Foreskin fibroblast (primary cell): ENCODE measurements at places on chromosomes 6 and 20.

GRCh38 chr6:30150671-30151395, 10.2 kb downstream of the TRIM10 start:
- no peak for DNase-seq

GRCh38 chr6:147131532-147132128, 72.6 kb upstream of the STXBP5 start:
- DNase-seq, result peak; percentile 13

DNA sequence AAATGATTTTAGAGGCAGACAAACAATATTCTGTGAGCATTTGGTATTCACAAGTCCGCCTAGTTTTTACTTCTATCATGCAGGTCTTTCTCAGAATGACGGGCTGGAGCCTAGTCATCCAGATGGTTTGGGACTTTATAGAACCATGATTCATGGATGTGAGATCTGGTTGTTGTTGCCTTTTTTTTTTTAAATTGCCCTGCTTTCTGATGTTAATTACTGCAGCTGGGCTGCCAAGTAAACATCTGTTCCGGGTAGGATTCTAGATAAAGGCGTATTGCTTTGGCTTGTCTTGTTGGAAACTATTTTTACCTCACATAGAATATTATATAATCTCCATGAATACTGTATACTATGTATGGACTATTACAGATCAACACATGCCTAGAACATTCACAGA, 58.1 kb downstream of the RNF217 start:
- peak; percentile 86 for DNase-seq

DNA sequence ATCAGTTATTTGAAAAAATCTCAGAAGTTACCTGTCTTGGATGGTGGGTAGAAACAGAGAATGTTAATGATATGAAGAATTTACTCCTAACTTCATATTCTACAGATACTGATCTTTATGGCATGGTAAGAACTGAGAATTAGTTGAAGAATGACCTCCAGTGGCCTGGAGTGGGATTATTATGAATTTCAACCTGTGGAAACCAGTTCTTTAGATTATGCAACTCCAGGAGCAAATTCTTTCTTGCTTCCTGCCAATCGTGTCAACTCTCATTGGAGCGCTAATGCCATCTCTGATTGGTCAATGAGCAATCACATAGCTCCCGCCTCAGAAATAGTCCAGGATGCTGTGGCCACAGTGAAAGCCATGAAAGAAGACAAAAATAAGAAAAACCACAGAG, 40.6 kb downstream of the LYRM2 start:
- no peak for DNase-seq

GRCh38 chr20:21421601-21422236, 24.4 kb upstream of the NKX2-4 start:
- DNase-seq, result no peak
